ENCODE measurements at places on chromosomes 2 and 18.

- DNase-seq = no peak
Observed at GRCh38 chr2:153072077-153072476, 353.7 kb downstream of the ARL6IP6 start.

GRCh38 chr2:186543561-186544131 lies 46.2 kb upstream of the ITGAV start:
- DNase-seq = no peak

DNA sequence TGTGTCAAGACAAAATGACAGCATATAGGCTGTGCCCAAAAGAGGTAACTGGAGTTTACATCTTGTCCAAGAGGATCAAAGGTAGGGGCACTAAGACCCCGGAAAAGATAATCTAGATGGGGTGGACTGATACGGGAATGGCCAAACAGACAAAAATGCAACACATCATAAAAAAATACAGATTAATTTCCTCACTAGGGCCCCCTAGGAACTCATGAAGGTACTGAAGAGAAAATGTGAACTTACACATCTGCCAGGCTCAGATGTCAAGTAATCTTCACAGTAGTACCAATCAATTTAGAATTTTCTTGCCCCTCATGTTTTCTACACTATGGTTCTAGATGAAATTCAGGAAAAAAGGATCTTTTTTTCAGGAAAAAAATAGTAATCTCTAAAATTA lies 115.6 kb upstream of the REG3A start:
- DNase-seq = no peak

- no peak for DNase-seq
Observed at GRCh38 chr2:30185178-30185577, 38.4 kb downstream of the YPEL5 start.

DNA sequence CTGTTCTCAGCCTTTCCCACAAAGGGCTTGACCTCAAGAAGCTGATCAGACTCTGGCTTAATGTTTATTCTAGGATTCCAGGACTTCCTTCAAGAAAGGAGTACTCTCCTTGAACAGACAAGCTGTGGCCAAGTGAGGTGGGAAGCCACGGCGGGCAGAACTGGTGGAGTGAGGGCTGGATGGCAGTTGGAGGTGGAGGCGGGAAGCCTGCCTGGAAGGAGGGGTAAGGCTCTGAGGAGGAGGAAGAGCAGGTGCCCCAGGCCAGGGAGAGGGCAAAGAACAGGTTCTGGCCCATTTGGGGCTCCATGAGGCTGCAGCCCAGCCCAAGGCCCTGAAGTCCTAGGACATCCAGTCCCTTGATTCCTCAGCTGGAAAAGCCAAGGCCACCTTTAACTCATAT lies 143.9 kb downstream of the CYP26B1 start:
- DNase-seq = no peak

DNA sequence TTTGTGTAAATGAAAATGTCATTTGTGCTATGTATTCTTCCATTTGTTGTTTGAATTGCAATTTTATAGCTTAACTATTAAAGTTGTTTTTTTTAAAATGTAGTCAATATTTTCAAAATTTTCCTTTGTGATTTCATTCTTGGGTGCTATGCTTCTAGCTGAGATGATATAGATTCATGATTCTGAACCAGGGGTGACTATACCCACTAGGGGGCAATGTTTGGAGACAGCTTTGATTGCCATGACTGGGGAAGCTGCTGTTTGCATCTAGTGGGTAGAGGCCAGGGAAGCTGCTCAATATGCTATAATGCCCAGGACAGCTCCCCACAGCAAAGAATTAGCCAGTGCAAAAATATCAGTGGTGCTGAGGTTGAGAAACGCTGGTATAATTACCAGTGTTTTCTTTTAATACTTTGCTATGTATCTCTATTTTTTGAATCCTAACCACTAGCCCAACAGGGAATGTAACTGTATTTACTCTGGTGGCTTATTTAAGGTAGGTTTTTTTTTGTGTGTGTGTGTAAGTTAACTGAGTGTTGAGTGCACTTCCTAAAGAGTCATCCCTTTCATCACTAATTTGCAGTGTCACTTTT lies 99.7 kb downstream of the MEP1B start:
- DNase-seq = peak; percentile 13

GRCh38 chr2:52698408-52698807 lies 1069.2 kb upstream of the CHAC2 start:
- DNase-seq = no peak

- DNase-seq = no peak
Observed at GRCh38 chr18:8217051-8217564, 392.1 kb upstream of the RAB12 start.

All from thymus (tissue), 14 donors.